ENCODE measurements at places on chromosomes 1 and 21. TPM values are rescaled to one million over a fixed set of nuclear protein-coding genes. Genes with fewer than 3 reads are reported as not detected.

- ATAC-seq: no peak
Observed at GRCh38 chr1:82813386-82813785, 1012.7 kb downstream of the ADGRL2 start.

DNA sequence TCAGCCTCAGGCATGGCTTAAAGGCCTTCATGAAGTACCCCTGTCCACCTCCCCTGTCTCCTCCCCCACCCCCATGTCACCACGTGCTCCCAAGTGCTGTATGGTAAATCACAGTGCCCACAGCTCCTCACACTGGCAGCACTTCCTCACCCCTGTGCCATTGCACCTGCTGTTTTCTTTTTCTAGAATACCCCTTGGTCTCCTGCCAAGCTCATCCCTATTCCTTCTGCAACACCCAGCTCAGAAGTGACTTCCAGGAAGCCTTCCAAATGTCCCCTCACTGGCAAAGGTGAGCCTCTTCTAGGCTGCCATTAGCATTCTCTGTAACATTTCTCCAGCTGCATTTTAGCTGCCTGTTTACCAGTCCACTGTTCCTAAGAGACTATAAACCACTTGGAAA lies 9.4 kb downstream of the AKNAD1 start:
- no peak for ATAC-seq

The OVAAL gene
- total RNA-seq: 0.16 TPM

The EVA1C gene
- total RNA-seq: 0.93 TPM

All from motor neuron (in vitro differentiated cells).